NCI-H345 (cell line): ENCODE measurements at places on chromosomes 5 and 9.

GRCh38 chr9:15192856-15193255, 114.2 kb downstream of the TTC39B start:
- no peak for DNase-seq

GRCh38 chr9:35557320-35557719, 47.7 kb upstream of the TESK1 start:
- DNase-seq = no peak

DNA sequence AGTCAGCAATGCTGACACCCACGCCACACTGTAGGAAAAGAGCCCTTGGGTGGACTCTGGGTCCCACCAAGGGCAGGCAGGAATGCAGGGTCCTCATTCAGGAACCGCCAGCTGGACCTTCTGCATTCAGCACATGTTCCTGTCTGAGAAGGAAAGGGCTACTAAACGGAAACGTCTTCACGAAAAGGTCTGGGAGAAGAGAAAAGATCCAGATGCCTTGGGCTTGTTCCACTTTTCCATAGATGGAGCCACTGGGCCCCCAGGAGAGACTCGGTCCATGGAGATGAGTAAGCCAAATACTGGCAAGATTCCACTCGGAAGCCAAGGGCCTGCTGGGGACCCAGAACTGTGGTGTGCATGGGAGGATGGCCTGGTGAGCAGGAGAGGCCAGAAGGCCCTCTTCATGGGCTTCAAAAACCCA, 38.4 kb downstream of the LHFPL2 start:
- DNase-seq = no peak

DNA sequence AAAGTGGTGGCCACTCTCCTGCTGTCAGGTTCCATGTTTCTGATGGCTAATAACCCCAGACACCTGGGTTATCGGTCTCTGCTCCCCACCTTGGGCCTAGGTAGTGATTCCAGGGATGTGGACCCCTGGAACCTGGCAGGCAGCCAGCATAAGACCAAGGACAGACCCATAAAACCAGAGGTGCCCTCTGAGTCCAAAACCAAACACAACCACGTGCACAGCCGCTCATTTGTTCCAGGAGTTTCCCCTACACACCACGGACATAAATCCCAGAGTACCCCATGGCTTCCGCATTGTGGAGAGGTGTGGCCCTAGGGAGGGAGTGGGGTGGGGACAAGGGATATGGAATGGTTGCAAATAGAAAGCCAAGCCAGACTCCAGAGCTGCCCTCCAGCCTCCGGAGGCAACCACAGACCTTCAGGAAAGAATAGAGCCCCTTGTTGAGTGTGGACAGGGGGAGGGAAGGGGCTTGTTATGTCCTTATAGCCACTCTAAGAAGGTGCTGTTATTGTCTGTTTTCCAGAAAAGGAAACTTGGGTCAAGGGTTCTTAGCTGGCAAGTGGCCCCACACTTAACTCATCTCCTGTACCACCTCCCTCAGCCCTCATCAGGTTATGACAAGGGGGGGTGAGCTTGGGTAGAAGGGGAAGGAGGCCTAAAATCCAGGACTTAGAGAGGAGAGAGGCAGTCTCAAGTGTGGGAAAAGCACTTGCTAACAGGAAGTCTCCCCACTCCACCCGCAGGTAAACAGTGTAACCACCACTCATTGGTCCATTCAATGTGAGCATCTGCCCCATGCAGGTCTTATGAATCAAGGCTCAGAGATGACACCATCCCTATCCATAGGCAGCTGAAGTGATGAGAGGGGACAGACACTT, 23.6 kb upstream of the CYSTM1 start:
- DNase-seq = peak; percentile 58

GRCh38 chr5:178449163-178450070, 140.8 kb downstream of the COL23A1 start:
- DNase-seq = no peak

DNA sequence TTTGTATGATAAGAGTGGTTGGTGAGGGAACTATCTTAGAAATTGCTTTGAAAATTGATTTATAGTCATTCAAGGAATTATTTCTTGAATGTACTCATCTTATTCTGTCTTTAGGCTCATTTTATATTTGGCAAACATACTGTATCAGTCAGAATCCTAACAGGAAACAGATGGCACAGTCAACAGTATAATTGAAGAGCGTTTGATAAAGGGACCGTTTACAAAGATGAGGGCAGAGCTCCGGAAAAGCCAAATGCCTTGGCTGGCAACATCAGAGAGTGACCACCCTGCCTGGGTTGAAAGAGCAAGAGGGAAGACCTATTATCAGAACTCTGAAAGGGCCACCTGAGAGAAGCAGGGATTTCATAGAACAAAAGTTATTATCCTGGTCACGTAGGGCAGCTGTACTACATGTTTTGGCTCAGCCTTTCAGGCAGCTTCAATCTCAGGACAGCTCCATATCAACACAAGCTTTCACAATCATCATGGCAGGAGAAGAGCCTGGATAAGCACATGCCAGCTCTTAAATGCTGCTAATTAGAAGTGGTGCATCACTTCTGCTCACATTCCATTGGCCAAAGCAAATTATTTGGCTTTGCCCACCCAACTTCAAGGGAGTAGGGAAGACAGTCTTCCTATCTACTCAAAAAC, 47.2 kb upstream of the ARL15 start:
- DNase-seq = no peak

DNA sequence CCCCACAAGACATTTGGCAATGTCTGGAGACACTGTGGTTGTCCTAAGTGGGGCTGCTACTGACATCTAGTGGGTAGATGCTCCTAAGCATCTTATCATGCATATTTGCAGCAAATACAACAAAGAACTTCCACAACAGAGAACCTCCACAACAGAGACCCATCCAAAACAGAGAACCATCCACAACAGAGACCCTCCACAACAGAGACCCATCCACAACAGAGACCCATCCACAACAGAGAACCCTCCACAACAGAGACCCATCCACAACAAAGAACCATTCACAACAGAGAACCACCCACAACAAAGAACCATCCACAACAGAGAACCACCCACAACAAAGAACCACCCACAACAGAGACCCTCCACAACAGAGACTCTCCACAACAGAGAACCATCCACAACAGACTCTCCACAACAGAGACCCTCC, 32.8 kb downstream of the ARPC5L start:
- peak; percentile 13 for DNase-seq

GRCh38 chr9:69455311-69455710, 130.3 kb downstream of the ENTREP1 start:
- peak; percentile 65 for DNase-seq

- peak; percentile 5 for DNase-seq
Measured at GRCh38 chr5:7261049-7261448, 134.9 kb upstream of the ADCY2 start.

- DNase-seq = no peak
Measured at GRCh38 chr5:14490309-14490711, 91.3 kb upstream of the OTULINL start.

DNA sequence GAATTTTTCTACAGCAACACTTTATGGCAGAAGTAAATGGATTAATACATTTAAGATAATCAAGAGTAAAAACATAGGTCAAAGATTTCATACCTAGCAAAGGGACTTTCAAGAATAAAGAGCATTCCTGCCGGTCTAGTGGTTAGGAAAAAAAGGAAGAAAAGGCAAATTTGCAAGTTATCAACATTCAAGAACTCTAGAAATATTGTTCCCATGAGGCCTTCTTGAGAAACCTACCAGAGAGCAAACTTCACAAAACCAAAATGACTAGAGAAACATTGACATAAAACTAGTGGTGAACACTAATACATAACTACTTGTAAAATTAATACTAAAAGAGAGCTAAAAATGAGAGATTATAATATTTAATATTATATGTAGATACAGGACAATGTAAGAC, 320.2 kb upstream of the RGMB start:
- DNase-seq = no peak

GRCh38 chr9:93159601-93160471, 24.1 kb upstream of the WNK2 start:
- DNase-seq = peak; percentile 66

GRCh38 chr5:112208699-112209615, 210.1 kb downstream of the EPB41L4A start:
- no peak for DNase-seq

GRCh38 chr9:93123561-93124283, 10.3 kb downstream of the NINJ1 start:
- no peak for DNase-seq

GRCh38 chr5:116381201-116381600, 193.4 kb downstream of the SEMA6A start:
- no peak for DNase-seq

DNA sequence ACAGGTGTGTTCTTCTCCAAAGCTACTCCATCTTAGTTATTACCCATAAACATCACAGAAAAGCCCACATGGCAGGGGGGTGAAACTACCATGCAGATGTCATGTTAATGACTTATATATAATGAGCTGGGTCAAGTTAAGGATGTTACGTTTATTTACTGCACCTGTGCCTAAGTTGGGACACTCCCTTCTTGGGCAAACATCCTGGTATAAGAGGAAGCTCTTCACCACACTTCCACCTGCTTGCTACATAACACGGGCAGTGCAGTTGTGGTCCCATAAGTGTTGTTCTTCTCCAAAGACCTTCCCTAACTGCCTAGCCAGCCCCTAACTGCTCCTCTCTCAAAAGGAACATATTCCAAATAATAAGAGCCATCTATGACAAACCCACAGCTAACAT, 9.3 kb upstream of the ZCCHC9 start:
- no peak for DNase-seq

GRCh38 chr5:150146862-150147601, 8.6 kb downstream of the PDGFRB start:
- no peak for DNase-seq

DNA sequence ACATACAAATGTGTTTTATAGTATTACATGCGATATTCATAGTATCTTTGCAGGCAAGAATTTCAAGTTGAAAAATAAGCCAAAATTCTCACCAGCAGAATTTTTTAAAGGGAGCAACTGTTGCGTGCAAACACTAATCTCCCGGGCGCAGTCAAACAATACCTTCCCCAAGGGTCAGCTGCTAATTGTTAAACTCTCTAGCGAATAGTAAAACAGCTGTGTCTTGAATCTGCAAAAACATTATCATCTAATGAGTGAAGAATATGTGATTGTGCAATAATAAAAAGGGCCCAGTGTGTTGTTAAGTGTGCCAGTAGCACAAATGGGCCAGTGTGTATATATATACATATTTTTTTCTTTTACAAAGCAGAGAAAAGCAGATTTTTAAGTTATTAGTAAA, 131.4 kb downstream of the CCDC192 start:
- no peak for DNase-seq

DNA sequence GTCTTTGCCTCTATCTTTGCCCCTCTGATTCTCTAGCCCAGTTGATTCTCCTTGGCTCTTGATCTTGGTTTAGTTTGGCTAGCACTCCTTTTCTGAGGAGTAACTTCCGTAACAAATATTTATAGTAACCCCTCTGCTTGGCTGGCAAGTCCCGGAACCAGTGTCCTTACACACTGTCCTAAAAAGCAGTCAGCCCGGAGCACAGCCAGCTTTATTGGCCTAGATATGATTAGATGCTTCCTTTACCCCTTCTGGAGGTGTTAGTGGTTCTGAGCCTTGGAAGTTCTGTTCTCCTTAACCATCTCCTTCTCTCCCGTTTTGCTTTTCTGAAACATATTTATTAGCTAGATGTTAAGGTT, 17.0 kb upstream of the MSMP start:
- no peak for DNase-seq

GRCh38 chr9:127162864-127163365, 40.5 kb upstream of the ANGPTL2 start:
- no peak for DNase-seq

GRCh38 chr9:96514108-96514799, 64.3 kb downstream of the HABP4 start:
- no peak for DNase-seq

DNA sequence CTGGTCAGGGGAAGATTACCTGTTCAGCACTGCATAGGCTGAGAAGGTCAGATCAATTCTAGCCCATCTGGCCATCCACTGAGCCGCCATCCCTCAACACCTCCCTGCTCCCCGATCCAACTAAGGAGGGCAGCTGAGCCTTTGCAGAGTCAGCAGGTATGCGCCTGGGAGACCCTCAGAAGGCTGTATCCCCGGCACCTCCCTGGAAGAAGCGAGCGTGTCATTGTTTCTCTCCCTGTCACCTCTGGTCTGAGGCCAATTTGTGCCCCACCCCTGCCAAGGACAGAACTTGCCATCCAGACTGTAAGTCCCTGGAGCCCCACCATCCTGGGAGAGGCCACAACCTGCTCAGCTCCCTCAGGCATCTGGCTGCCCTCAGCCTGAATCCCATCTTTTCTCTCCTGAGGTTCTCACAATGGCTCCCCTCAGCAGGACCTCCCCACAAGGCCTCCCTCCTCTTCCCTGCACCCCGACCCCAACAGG, 2.6 kb downstream of the CLTB start:
- DNase-seq = no peak

GRCh38 chr9:116202219-116202912, 48.8 kb downstream of the PAPPA start:
- no peak for DNase-seq

DNA sequence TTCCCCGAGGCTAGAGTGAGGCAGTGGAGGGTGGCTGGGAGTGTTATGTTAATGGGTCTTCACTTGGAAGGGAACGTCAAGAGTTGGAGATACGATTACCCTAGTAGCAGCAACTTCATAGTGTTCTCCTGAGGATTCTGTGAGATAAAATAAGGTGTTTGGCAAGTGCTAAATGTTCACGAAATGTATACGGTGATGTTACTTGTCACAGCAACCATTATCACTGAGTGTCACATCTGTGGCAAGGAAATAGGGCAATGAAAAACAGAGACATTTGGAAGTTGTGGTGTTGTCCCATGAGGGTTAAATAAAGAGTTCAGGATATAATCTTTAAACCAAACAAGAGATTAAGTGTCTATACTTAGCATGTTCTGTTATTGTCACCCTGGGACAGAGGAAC, 183.3 kb downstream of the ALDH1A1 start:
- DNase-seq = no peak

- no peak for DNase-seq
Measured at GRCh38 chr5:81427566-81427965, 33.6 kb upstream of the ACOT12 start.
